ENCODE measurements at places on chromosomes 3 and 15.

- no peak for DNase-seq
Measured at GRCh38 chr3:174295306-174296092, 563.6 kb upstream of the NAALADL2 start.

DNA sequence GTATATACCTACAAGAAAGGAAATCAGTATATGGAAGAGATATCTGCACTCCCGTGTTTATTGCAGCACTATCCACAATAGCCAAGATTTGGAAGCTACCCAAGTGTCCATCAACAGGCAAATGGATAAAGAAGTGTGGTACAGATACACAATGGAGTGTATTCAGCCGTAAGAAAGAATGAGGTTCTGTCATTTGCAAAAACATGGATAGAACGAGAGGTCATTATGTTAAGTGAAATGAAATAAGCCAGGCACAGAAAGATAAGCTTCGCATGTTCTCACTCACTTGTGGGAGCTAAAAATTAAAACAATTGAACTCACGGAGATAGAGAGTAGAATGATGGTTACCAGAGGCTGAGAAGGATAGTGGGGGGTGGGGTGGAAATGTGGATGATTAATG is 53.1 kb downstream of the FAM81A start:
- no peak for DNase-seq

GRCh38 chr3:123880998-123881561 is 3.1 kb downstream of the MYLK start:
- peak; percentile 25 for DNase-seq

DNA sequence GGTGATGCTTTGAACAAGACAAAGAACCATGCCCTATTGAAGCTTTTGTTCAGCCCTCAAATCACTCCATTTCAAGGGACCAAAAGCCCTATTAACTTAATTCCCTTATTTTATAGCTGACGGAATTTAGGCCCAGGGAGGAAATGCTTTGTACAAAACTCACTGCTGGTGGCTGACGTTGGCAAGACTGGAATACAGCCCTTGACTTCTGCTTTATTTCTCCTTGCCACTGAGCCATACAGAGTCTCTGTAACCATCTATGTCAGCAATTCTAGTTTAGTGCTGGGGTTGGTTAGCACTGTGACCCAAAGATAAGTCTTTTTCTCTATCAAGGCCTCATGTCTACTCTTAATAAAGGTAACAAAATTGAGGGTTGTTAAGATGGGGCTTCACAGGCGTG is 316.1 kb upstream of the TPRG1 start:
- DNase-seq, result no peak

DNA sequence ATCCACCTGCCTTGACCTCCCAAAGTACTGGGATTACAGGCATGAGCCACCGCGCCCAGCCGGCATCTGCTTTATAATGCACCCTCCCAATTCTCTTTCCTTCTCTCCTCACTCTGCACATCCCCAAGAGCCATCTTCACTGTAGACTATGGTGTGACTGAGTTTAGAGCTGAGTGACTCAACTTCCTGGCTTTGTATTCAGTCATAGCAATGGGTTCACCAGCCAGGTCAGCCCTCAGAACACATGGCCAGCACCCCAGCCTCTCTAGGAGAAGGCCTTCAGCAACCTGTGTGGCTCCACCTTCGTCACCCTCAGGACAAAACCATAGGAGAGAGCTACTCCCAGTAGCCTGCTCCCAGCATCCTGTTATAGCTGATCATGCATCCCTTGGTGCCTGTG is 33.0 kb downstream of the ARID3B start:
- DNase-seq, result no peak

- no peak for DNase-seq
Measured at GRCh38 chr3:151845306-151845905, 28.0 kb upstream of the SUCNR1 start.

GRCh38 chr15:26974120-26974780 is 3.3 kb downstream of the GABRG3 start:
- peak; percentile 5 for DNase-seq

DNA sequence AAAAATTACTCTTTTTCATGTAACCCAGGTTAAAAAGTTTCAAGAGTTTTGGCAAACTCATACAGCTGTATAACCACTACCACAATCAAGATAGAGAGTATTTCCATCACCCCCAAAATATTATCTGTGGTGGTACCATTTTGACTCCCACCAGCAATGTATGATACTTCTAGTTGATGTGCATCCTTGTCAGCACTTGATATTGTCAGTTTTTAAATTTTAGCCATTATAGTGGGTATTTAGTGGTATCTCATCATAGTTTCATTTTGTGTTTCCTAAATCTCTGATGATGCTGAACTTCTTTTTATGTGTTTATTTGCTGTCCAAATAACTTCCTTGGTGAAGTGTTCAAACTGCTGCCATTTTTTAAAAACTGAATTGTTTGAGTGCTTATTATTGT is 14.6 kb downstream of the CTDSPL start:
- no peak for DNase-seq

GRCh38 chr15:93779341-93779740 is 452.0 kb upstream of the MCTP2 start:
- DNase-seq, result no peak

DNA sequence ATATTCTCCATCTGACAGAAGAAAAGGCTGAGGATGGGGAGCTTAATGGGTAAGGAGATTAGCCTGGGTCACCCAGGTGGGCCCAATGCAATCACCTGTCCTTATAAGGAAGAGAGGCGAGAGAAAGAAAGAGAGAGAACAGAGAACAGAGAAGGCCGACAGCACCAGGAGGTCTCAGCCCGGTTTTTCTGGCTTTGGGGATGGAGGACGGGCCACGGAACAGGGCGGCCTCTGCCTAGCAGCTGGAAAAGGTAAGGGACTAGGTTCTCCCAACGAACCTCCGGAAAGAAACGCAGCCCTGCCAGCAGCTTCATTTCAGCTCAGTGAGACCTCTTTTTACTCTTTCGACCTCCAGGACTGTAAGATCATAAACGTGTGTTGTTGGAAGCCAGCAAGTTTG is 196.0 kb upstream of the LYSMD4 start:
- no peak for DNase-seq

GRCh38 chr3:66407611-66408218 is 93.1 kb downstream of the LRIG1 start:
- DNase-seq, result no peak

DNA sequence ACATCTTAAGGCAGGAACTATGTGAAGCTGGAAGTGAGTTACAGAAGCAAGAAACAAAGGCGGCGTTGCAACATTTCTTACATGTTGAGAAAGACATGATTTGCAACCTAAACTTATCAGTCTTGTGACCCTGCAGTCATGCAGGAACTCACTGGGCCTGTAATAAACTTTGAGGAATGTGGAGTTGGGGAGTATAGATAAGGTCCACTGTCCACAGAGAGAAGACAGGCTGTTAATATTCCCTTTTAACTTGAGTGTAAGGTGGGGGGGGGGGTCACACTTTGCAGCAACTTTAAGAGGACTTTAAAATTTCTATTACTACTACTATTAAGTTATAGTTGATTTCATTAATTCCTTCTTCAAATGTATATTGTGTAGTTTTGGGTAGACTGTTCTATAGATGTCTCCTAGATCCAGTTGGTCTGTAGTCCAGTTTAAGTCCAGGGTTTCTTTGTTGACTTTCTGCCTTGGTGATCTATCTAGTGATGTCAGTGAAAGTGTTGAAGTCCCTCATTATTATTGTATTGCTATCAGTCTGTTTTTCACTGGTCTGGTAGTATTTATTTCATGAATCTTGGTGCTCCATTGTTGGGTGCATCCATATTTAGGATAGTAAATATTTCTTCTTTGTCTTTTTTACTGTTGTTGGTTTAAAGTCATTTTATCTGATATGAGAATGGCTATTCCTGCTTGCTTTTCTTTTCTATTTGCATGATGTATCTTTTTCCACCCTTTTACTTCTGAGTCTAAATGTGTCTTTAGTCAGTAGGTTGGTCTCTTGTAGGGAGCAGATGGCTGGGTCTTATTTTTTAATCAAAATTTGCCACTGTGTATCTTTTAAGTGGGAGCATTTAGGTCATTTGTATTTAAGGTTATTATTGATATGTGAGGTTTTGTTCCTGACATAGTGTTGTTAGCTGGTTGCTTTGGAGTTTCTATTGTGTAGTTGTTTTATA is 15.6 kb upstream of the FAM98B start:
- no peak for DNase-seq

DNA sequence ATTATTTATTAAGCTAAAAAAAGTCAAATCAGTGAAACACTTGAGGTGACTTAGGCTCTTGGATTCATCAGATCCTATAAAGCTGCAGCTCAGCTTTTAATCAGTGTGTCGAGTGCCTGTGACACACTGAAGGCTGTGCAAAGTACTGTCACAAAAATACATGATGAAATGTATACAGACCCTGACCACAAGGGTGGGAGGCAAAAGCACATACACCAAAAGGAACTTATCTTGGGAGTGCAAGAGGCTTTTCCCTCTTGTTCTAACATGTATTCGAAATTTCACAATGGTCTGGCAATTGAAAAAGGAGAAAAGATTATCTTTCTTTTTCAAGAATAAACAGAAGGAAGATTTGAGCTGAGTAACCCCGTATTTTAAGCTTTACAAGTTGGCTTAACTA is 35.9 kb downstream of the VGLL4 start:
- no peak for DNase-seq

DNA sequence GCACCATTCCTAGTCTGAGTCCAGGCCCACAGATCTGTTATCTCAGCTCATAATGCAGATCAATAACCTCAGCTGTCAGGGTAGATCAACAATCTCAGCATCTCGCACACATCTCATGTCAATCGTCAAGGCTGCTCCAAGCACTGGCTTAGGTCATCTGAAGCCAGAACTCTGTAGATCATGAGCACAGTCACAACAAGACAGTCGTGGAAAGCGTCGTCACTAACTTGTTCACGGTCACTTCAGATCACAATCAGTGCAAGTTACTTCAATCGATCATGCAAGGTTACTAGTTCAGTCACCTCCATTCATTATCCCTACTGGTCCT is 71.8 kb downstream of the RBPMS2 start:
- DNase-seq, result no peak

- peak; percentile 41 for DNase-seq
Measured at GRCh38 chr15:100863796-100864267, 15.8 kb upstream of the ALDH1A3 start.

- DNase-seq, result no peak
Measured at GRCh38 chr15:29699791-29700190, 122.5 kb downstream of the TJP1 start.

GRCh38 chr15:38622908-38623307 is 58.3 kb upstream of the RASGRP1 start:
- no peak for DNase-seq

GRCh38 chr3:108818404-108818803 is 4.2 kb upstream of the TRAT1 start:
- no peak for DNase-seq

DNA sequence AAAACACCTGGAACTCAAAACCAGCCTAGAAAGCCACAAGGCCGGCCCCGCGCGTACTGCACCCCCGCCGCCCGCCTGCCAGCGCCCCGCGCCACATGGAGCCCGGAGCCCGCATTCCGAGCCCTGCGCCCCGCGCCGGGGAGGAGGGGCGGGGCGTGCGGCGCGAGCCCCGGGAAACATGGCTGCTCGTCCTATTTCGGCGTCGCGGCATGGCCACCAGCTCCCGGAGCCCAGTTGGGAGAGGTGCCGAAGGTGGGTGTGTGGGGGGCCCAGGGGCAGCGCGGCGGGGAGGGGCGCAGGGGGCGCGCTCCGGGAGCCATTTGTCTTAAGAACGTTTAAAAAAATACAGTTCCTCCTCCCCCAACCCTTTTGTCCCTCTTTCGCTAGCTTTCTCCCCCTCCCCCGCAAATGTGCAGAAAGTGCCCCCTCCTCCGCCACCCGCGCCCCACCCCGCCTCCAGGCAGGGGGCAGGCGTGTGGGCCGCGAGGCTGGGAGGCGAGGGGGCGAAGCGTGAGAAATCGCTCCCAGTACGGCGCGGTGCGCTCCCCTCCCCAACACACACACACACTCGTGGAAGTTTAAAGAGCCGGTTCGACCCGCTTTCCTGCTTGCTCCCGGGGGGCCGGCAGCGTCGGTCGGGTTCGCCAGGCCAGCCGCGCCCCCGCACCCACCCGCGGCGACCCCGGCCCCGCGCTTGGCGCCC is 2.5 kb downstream of the ANP32A start:
- DNase-seq, result no peak

GRCh38 chr3:182212479-182213076 is 500.9 kb downstream of the SOX2 start:
- peak; percentile 21 for DNase-seq

GRCh38 chr3:127383656-127384179 is 95.9 kb upstream of the PRR20G start:
- DNase-seq, result no peak

- no peak for DNase-seq
Measured at GRCh38 chr15:70099967-70100473, 2.3 kb upstream of the TLE3 start.

DNA sequence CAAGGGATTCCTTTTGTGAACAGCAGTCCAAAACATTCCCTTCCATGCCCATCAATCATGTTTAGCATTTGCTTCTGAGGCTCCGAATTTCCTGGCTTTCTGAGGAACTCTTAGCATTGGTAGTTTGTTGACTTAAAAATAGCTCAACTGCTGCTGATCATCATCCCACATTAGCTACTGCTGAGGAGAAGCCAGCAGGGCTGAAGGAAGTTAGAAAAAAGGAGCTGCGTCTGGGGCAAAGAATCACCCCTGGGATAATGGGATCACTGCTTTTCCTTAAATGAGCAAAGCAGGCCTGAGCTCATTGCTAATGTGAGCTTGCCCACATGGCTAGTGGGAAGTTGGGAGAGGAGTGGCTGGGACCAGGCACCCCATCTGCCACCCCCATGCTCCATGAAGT is 39.8 kb downstream of the CYP19A1 start:
- no peak for DNase-seq

GRCh38 chr3:195057716-195058115 is 213.2 kb downstream of the XXYLT1 start:
- no peak for DNase-seq

- no peak for DNase-seq
Measured at GRCh38 chr3:130838898-130839600, 54.8 kb upstream of the ATP2C1 start.

- no peak for DNase-seq
Measured at GRCh38 chr15:89756897-89757296, 5.8 kb upstream of the MESP1 start.

- no peak for DNase-seq
Measured at GRCh38 chr3:82581350-82581749, 819.9 kb upstream of the GBE1 start.

- no peak for DNase-seq
Measured at GRCh38 chr3:194744826-194745225, 59.1 kb downstream of the FAM43A start.

- no peak for DNase-seq
Measured at GRCh38 chr3:156472150-156472549, 82.8 kb downstream of the SSR3 start.

- no peak for DNase-seq
Measured at GRCh38 chr15:98650417-98651035, 2.2 kb downstream of the IGF1R start.

DNA sequence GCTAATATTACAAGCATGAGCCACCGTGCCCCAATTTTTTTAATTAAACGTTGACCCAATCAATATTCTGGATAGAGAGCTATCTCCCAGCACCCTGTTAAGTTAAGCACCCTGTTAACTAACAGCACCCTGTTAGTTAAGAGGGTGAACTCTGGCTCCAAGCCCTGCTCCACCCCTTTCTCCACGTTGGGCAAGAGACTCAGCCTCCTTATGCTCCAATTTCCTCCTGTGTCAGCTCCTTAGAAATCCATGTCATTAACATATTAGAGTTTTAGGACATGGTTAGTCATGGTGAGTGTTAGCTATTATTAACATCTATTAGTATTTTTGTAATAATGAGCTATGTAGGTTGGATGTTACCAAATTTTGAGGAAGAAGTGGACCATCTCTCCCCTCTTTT is 217.2 kb upstream of the UBE2E1 start:
- DNase-seq, result no peak

GRCh38 chr15:43376017-43376705 is 5.3 kb downstream of the TUBGCP4 start:
- DNase-seq, result no peak

- DNase-seq, result no peak
Measured at GRCh38 chr15:92159481-92159880, 234.2 kb upstream of the ST8SIA2 start.

Measured in skeletal muscle cell (primary cell).